ENCODE measurements at places on chromosomes 11 and 22.

- DNase-seq, result no peak
These were observed 130.0 kb downstream of the OSBP2 start for GRCh38 chr22:30824711-30825110.

- DNase-seq, result no peak
These were observed 1.1 kb downstream of the GNAZ start for GRCh38 chr22:23071230-23072076.

DNA sequence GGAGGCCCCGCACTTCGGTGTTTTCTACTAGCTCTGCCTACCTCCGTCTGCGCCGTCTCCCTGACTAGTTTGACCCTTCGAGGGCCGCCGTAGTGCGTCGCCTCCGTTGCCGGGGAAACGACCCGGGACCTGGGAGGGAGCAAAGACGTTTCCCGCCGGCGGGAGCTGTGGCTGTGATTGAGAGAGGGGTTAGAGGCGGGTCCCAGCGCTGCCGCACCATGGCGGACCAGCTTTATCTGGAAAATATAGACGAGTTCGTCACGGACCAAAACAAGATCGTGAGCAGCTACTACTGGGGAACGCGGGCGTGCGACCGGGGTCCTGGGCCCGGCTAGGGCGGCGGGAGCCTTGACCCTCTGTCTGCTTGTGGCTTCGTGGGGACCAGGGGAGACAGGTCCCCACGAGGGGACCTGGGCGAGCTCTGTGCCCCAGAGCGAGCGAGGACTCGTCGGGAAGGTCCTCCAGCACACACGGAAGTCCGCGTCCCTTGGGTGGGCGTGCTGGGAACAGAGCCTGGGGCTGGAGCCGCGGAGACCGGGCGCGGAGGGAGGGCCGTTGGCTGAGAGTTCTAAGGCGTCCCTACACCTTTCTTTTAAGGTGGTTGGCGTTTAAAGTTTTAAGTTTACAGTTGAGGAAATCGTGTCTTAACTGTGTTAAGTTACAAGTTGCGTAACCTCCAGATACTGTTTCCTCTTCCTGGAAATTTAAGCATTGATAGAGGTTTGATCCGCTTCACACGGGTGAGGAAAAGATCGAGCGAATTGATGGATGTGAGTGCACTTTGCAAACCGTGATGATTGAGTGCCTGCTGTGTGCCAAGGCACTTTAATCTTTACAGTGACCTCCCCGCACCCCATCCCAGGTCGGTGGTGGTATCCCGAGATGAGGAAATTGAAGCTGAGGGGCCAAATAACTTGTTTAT, at the start of gene POLD3:
POLD3 (plus strand) TSS at position 142 of the 922 bp plus-strand sequence; CDS start at position 219, 77 bp downstream.
- peak; percentile 68 for DNase-seq

DNA sequence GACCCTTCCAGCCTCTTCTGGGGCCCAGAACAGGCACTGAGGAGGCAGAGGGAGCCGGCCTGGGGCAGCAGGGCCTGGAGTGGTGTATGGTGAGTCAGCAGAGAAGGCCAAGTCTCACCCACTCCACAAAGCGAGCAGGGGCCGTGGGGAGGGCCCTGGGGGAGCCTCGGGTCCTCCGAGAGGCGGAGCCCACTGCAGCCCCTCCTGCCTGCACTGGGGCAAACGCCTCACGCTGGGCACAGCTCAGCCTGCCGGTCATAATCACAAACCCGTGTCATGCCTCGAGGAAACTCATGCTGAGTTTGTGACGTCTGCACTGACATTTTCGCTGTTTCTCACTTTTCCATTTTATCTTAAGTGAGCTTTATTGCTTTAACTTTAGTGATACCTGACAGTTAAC, 38.4 kb downstream of the TOLLIP start:
- no peak for DNase-seq

DNA sequence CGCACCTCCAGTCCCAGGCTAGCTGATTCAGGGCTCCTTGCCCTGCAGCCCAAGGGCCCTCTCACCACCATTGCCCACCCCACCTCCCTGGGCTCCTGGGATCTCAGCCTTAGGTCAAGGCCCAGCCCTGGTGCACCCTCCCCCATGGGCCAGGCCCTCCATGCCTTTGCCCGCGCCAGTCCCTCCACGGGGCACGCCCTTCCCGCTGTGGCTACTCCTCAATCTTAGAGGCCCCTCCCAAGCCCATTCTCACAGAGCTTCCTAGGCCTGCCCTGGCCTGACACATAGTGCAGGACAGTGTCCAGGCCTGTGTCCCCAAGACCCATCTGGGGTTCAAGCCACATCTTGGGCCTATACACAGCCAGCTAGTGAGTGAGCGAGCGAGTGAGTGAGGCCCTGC, 6.9 kb downstream of the GP1BB start:
- no peak for DNase-seq

DNA sequence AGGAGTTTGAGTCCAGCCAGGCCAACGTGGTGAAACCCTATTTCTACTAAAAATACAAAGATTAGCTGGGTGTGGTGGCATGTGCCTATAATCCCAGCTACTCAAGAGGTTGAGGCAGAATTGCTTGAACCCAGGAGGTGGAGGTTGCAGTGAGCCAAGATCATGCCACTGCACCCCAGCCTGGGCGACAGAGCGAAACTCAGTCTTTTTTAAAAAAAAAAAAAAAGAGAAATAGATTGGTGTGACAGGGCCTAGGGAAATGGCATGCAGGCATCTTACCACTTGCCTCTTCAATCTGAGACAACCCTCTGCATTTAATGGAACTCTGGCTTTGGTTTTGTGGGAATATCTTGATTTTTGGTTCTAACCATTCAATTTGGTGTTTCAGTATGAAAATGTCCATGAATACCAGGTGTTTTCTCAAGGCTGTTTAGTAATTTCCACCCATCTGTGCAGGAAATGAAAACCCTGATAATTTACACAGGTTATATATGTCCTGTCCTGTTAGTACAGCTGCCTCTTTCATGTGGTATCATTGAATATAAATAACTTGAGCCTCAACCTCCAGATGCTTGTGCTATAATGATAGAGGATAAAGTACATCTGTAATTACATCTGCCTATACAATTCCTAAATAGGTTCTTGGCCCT, 8.4 kb downstream of the XBP1 start:
- no peak for DNase-seq

DNA sequence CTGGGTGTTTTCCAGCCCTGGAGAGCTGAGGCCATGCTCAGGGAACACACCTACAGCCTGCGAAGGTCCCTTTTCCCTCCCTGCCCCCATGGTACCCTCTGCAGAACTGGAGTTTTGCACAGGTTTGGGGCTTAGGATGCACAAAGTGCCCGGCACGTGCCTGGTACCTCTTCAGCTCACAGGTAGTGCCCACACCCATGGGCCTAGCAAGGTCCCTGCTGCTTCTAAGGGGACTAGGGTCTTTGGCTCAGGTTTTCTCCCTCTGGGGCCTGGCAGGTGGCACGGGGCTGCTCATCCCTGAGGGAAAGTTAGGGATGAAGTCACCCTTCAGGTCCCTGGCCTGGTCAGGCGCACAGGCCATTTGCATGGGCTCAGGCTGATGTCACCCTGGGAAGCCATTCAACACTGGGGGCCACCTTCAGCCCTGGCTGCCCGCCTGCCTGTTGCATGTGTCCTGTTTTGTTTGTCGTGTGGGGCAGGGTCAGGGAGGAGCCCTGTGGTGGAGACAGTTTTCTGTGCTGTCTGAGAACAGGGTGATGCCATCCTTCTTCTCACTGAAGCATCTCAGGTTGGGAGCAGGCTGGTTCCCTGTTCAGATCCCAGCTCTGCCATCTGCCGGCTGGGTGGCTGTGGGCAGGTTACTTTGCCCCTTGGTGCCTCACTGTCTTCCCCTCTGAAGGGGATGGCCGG, 68.3 kb upstream of the CRYBB3 start:
- DNase-seq, result peak; percentile 75

DNA sequence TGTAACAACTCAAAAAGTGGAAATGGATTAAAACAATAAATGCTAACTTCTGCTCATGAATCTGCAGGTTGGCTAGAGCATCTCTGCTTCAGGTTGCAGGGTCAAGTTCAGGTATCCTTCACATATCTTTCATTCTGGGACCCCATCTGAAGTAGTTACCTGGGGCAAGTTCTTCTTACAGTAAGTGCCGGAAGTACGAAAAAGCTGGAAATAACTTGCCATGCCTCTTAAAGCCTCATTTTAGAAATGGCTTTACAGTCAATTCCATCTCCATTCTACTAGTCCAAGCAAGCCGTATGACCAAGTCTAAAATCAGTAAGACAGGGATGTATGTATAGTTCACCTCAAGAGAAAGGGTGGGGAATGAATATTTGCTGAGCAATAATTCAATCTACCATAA, 93.7 kb downstream of the FCHSD2 start:
- DNase-seq, result no peak

DNA sequence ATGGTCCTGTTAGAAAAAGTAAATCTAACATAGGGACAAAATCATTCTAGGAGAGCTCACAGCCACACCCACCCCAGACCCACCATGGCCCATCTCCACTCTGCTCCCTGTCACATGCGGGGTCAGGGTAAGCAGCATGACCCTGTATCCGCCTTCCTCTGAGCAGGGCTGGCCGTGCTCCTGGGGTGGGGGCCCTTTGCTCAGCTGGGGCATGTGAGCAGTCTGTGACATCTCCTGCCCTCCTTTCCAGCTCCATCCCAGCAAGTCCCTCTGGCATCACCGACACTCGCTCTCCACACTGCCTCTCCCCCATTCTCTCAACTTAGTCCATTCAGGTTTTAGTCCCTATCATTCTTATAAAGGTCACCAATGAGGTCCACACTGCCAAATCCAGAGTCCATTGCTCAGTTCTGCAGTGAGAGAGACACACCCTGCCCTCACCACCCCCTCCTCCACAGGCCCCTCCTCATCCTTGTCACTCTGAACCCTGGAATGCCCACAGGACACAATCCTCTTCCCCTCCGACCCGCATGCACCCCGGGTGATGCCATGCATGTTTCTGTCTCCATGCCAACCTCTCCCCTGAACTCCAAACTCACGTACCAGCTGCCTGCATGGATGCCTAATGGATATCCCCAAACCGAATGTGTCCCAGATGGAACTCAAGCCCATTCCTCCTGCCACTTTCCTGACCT, 65.1 kb upstream of the PITPNB start:
- DNase-seq, result no peak

GRCh38 chr11:73313652-73314051, 5.6 kb downstream of the ARHGEF17 start:
- no peak for DNase-seq

DNA sequence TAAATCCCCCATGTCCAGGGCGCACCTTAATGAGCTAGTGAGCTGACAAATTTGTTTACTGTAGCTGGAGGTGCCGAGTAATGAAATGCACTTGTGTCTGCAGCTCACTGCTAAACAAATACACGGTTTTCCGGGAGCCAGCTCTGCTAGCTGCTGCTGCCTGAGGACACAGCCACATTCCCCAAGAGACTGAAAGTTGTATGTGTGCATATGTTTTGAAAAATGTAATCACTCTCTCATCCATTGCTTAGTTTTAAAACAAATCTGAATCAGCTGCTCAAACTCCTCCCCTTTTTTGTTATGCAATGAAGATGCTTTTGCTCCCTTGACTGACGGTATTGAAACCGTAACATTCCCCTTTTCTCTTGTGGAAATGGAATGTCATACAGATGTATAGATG, 62.4 kb upstream of the NNMT start:
- peak; percentile 69 for DNase-seq

DNA sequence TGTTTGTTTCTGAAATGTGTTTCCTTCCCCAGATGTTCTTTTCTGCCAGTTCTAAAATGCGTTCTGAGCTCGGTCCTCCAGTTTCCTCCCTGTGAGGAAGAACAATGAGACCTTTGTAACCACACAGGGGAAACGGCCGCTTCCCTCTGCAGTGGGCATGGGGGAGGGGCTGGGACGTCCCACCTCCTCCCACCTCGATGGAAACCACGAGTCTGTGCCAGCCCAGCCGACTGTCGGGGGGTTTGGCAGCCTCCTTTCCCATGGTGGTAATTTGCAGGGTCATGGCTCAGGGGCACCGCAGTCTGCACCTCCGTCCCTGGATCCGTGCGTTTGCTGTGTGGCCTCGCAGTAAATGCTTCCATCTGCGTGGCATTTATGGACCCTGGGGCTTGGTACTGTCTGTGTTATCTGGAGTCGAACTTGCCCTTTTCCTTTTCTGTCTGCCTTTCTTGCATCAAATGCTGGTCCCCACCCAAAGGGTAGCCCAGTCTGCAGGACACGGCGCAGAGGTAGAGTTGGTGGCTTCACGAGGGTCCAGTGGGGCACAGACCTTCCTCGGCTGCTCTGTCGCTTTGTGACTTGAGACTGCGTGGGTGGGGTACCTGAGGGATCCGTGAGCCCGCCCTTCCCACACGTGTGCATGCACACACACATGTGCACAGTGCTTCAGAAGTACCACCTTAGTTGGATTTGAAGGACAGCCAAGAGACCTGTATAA, 16.1 kb downstream of the LRP5 start:
- DNase-seq, result no peak

GRCh38 chr22:39170825-39171622, 18.5 kb upstream of the CBX7 start:
- no peak for DNase-seq

DNA sequence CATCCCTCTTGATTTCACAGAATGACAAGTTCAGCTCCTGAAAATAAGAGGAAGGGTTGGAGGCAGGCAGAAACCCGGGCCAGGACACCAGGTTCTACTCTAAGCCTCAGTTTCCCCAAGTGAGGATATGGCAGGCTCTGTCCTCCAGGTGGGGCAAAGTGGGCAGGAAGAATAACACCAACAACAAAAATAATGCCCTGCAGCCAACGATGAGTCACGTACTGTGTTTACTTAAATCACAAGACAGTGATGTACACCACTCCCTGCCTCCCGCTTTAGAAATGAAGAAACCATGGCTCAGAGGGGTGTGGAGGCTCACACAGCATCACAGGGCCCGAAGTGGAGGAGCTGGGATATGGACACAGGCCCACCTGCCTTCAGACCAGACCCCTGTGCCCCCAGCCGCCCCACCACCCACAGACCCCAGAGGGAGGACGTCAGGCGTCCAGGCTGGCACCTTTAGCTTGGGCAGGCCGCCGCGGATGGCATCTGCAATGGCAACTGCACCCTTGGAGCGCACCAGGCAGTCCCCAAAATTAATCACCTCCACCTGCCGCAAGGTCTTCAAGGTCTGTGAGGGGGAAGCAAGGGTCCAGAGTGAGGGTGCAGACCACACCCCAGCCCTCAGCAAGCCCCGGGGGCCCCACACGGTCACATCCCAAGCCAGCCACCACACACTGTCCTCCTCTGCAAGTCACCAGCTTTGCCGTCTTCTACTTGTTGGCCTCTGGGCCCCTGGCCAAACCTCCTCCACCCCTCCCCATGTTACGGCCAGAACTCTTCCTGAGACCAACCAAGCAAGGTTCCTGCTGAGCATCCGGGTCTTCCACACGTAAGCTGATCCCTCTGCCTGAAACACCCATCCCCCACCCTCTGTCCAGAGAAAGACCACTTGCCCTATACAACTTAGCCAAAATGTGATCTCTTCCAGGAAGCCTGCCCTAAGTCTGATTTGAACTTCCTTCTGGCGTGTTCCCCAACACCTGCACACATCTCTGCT, 15.8 kb upstream of the CHADL start:
- DNase-seq, result peak; percentile 88

DNA sequence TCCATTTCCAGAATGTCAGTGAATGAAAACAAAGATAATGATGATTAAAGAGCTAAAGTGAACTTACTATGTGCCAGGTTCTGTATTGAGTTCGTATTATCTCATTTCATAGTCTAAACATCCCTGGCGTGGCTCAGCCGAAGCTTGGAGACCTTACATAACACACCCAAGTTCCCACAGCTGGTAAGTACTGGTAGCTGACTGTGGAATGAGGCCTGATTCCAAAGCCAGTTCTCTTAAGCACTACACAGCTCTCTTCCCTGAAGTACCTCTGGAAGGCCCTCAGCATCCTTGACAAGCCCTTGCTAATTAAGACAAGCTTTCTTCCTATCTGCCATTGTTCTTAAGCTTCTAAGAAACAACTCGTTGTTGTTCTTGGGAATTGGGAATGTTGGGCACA, 28.6 kb upstream of the NCAM1 start:
- no peak for DNase-seq

- DNase-seq, result no peak
These were observed 63.8 kb downstream of the TRIM29 start for GRCh38 chr11:120074076-120074475.
